Kidney (tissue), 22 donors: ENCODE measurements at places on chromosomes 7 and 10. TPM values are rescaled to one million over a fixed set of nuclear protein-coding genes. Genes with fewer than 3 reads are reported as not detected.

DNA sequence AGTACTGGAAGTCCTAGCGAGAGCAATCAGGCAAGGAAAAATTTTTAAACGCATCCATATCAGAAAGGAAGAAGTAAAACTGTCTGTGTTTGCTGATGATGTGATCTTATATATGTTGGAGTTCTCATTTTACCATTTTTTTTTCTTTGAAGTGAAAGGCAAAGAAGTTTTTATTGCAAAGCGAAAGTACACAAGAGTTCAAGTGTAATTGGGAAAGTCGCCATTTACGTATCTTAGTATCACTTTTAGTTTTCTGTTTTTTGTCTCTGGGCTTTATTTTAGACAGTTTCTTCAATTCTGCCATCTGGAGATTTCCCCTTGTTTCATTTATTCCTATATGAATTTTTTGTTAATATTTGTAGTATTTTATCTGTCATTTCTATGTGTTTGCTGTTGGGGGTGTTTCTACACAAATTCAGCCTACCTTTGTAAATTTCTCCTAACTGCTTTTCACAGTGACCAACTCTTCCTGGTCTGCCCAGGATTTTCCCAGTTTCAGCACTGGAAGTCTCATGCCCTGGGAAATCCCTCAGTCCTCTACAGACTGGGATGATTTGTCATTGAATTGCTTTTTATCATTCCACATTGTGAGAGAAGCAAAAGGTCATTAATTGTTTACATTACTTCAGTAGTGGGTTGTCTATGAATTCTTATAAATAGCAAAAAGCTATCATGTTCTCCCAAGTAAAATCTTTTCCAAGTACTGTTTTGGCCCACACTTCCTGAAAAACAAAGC lies 23.2 kb downstream of the BET1 start:
- no peak for DNase-seq

- DNase-seq = peak; percentile 64
These were observed 130.8 kb downstream of the SORBS1 start for GRCh38 chr10:95430231-95430951.

DNA sequence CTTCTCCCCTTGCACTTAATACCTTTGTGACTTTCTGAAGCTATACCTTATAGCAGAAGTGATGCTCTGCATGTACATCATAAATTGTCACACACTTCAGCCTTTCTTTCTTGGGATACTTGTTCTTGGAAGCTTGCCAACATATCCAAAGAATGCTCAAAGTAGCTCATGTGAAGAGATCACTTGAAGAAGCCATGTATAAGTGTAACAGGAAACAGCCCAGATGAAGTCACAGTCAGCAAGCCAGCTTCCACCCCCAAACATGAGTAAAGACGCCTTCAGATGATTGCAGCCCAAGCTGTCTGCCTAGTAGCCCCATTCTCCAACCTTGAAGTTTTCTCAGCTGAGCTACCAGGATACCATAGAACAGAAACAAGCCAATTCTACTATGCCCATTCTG lies 50.9 kb downstream of the DGKB start:
- no peak for DNase-seq

GRCh38 chr7:16667355-16667754 lies 21.4 kb downstream of the BZW2 start:
- DNase-seq = no peak

DNA sequence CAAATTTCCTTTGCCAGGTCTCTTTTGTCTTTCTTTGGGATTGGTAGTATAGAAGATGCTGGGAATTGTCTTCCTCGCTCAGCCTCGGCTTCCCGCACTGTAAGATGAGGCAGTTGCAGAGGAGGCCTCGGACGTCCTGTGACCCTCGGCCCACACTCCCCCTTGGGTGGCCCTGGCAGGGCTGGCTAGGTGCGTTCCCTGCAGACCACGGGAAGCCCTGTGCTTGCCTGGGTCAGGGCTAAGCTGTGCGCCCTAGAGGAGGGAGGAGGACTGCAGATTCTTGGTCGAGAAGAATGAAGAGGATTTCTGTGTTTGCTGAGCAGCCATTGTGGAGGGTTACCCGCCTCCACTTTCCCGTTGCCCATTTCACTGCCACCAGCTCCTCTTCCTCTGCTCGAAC lies 42.8 kb downstream of the WIPI2 start:
- no peak for DNase-seq

The PGAM2 gene
- 2.1 TPM for total RNA-seq
